ENCODE measurements at places on chromosomes 11 and 22.
A peak's percentile ranks its signal among the peaks of the same experiment; 100 is the strongest.

- DNase-seq = no peak
Measured at GRCh38 chr11:26229257-26229656, 102.7 kb upstream of the ANO3 start.

GRCh38 chr11:130118636-130119387 is 40.8 kb upstream of the ST14 start:
- no peak for DNase-seq

DNA sequence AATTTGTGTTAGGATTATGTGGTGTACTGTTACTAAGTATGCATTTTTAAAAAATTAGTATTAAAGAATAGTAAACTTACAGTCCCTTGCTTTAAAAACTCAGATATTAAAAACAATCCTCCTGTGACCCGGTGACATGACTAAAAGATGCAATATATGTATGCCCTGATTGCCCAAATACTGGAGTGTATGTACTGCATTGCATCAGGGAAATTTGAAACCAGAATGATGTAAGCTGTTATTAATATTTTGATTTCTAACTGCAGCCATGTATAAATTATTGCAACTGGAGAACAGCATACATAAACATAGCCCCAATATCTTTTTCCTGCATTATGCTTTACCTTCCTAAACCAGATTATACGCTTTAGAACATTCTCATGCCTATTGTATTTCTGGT is 3.7 kb upstream of the HSPA8 start:
- no peak for DNase-seq

DNA sequence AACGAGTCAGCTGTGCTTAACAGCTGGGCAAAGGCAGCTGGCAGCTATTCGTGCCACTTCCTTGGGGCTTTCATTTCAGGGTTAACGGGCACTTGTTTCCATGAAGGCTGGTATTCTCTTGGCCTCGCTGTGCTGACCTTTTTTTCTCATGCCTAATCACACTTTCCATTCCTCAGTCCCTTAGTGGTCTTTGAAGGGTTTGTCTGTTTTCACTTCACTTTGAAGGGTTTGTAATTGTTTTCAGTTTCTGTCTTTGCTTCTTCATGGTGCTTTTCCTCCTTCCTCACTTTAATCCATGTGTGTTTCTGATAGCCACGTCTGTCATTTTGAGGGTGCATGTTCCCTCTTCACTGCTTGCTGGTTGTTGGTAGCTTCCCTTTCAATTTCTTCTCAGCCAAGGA is 24.6 kb downstream of the PPIL2 start:
- DNase-seq = no peak

DNA sequence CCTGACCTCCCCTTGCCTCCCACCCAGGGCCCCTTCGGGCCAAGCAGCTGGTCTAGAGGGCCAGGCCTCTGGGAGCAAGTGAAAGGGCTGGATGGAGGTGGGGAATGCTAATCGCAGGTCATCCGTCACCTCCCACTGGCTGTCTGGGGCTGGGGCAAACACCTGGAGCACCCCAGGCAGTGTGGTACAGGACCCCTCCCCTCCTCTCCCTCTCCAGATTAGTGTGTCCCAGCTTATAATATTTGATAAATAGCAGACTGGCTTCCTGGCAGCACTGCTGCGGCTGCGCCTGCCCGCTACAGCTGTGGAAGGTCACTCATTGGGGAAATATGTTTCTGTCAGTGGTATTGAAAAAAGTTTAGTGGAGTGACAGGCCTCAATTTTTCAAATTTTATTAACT is 90.7 kb upstream of the PHOX2A start:
- DNase-seq = no peak

- no peak for DNase-seq
Measured at GRCh38 chr22:29563652-29564460, 10.3 kb upstream of the THOC5 start.

DNA sequence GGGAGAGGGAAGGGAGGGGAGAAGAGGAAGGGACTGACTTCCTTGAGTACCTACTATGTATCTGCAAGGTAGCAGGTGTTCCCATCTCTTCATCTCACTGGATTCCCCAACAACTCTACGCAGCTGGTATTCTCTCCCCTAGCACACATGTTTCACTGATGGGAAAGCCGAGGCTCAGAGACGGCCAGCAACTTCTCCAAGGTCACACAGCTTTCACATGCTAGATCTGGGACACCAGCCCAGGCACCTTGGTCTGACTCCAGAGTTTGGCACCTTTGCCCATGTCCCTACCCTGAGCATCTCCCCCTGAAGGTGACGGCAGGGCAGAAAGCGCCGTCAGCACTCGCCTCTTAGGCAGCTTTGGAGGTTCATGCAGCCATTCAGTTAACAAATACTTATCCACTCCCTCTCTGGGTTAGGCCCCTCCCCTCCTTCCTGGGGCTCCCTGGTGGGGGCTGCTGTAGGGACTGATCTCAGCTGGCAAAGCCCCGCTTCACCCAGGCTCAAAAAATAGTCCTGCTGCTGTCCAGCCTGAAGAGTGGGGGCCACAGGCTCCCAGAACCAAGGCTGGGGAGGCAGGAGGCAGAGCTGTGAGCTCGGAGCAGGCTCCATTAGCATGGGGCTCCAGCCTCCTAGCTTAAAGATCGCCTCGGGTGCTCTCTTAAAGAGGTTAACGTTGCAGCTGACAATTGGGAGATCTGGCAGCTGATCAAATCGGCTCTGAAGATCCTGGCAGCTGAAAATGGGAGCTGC is 79.4 kb downstream of the IGLL1 start:
- DNase-seq = no peak

DNA sequence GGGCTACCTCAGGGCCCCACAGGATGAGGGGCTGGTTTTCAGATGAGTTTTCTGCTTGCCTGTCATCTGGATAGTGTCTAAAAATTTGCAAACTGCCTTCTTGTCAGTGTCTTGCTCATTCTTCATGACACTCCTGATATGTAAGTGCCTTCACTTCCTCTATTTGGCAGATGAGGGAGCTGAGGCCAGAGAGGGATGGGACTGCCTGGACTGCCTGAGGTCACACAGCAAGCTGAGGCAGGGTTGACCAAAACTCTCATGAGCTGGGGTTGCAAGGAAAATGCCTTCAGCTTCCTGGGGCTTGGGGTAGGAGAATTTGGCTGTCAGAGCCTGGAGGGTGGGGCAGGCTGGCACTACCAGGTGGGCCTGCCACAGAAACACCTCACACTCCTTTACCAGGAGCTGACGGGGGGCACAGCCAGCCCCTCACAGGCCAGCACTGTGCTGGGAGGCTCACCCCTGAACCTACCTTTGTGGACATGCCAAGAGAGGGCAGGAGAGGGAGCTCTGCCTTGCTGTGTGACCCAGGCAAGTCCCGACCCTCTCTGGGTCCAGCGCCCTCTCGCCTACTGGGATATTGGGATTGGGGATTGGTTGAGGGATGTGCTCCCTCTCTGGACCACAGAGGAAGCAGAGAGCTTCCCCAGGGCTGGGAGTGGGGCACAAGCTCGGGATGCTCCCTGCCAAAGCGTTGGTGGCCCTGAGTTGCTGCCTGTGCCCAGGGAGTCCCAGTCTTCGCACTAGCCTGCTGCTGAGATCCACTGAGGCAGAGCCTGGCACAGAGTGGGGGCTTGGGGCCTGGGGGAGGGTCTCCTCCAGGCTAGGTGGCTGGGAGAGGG is 1.9 kb upstream of the P2RY6 start:
- DNase-seq = no peak

DNA sequence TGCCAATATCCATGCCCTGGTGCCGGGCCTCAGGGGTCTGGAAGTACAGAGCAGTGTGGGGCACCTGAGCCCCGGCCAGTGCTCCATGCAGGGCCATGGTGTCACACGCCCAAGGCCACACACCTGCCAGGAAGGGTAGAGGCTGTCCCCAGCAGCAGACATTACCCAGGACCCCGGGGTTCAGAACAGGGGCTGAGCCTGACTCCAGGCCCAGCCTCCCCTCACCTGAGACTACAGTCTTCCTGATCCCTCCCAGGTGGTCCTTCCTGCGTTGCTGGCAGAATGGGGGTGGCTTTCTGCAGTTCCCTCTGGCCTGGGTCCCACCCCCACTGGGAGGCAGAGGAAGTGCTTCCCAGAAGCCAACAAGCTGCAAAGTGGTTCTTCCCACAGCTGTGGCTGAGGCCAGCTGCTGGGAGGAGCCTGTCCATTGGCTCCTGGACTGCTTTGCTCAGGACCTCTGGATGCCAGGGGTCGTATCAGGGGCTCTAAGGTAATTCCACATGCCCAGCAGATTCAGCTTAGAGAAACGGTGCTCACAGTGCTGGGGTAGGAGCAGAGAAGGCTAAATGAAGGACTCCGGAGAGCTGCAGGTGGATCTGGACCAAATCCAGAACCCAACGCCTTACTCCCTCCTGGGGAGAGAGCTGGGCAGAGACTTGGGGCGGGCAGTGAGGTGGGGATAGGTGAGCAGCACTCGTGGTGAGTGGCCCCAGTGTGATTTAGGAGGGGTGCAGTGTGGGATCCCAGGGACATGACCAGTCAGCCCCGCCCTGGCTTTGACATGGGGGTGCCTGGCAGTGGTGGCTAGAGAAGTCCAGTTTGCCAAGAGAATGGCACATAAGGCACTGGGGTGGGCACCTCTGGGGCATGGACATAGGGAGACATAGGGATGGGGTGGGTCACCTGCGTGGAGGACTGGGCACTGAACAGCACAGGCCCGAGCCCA is 12.6 kb downstream of the TCIRG1 start:
- no peak for DNase-seq

- DNase-seq = no peak
Measured at GRCh38 chr22:37230673-37231405, 13.2 kb downstream of the RAC2 start.

GRCh38 chr11:118311518-118311917 is 7.0 kb downstream of the CD3E start:
- DNase-seq = no peak

DNA sequence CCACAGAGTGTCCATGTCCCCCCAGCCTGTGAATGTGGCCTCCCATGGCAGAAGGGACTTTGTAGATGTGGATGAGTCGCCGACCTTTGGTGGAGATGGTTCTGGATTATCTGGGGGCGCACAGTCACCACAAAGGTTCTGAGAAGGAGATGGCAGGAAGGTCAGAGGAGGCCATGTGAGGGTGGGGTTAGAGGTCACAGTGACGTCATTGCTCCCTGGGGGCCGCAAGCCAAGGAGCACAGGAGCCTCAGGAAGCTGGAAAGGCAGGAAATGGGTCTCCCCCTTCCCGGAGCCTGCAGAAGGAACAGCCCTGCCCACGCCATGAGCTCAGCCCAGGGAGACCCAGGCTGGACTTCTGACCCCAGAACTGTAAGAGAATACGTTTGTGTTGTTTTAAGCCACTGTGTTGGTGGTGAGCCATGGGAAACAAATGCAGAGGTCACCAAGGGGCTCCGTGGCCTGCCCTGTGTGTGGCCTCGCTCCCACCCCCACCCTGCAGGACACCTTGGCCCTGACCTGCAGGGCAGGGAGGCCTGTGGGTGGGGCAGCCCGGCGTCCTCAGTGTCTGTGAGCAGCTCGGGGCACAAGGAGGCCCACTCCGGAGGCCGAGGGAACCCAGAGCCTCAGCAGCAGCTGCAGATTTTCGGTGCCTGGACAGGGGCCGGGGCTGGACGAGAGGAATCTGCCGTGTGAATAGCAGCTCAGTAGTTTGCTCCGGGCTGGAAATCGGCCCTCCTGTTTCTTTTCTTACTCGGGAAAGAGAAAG is 32.1 kb downstream of the GRAMD4 start:
- DNase-seq = peak; percentile 9

DNA sequence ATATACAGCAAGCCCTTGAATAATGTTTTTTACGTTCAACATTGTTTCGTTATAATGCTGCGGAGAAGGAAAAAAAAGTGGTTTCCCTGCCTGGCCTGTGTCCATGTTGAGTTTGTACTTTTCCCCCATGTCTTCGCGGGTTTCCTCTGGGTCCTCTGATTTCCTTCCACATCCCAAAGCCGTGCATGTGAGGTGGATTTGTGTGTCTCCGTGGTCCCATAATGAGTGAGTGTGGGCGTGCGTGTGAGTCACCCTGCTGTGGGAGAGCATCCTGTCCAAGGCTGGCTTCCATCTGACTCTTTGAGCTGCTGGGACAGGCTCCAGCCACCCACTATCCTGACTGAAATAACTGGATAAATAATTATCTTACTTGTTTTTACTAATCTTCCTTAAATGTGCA is 29.6 kb upstream of the SNX19 start:
- DNase-seq = peak; percentile 31

GRCh38 chr22:18088825-18089568 is 11.2 kb downstream of the PEX26 start:
- no peak for DNase-seq

DNA sequence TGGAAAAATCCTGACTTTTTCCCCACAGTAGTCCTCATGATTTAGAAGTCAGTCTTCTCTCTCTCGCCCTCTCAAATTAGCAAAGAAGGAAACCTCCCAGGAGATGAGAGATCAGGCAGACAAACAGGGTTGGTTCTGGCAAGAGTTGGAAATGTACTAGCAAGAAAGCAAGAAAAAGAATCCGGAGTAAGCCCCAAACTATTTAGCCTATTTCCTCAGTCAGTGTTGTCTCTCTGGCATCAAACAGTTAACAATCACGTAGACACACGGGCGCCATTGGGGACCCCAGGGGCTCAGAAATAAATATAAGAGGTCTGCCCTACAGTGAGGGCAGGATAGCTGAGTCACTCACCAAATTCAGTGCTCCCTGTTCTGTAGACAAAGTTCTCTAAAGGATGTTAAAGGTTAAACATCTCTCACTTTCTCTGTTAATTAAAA is 4.7 kb downstream of the C11orf52 start:
- peak; percentile 48 for DNase-seq

DNA sequence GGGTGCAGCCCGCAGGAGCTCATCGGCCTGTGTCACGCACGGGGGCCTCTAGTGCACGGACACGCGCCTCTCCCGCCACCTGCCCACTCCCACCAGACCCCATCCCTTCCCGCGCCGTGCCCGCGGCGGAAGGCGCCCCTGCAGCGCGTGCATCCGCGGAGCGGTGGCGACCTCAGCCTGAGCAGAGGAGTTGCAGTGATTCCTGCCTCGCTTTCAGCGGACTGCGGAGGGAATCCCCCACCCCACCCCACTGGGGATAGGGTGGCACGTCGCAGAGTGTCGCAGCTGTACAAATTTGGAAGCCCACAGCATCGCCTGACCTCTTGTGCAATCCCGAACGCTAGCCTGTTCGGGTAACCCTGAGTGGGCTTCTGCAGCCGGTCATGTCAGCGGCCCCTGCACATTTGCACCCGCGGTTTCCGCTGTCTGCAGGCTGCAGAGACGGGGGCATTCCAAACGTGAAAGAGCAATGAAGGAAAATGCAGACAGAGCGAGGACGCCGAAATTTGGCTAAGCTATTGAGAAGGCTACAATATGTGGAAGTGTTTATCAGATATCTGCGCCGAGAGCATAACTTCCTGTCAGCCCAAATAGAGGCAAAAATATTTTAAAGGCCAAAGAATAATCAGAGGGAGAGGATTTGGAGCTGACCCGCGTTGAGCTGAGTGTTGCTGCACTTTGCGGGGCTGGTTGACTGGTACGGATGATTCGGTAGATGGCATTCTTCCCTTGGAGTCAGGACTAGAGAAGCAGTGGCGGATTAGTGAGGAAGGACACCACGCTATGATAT is 617 bp upstream of the ARHGAP20 start:
- peak; percentile 67 for DNase-seq

DNA sequence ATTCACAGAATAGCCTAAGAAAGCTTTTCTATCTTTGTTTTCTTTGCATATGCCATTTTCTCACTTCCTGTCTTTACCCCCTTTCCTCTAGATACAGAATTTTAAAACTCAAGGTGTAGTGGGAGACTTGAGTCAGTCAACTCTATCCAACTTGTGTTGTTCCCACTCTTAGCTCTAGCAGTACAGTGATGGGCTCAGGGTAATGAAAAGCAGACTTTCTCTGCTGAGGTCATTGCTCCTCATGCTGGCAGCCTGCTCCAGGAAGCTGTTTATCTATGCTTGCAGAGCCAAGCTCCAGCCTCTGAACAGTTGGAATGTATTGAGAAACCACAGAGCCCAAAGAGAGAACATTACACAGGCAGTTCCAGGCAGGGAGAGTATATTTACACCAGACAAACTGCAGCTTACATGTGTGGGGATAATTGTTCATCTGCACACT is 68.1 kb downstream of the CSTPP1 start:
- DNase-seq = peak; percentile 89
